Posterior cingulate gyrus (tissue), 11 donors: ENCODE measurements at places on chromosomes 13 and 19.

DNA sequence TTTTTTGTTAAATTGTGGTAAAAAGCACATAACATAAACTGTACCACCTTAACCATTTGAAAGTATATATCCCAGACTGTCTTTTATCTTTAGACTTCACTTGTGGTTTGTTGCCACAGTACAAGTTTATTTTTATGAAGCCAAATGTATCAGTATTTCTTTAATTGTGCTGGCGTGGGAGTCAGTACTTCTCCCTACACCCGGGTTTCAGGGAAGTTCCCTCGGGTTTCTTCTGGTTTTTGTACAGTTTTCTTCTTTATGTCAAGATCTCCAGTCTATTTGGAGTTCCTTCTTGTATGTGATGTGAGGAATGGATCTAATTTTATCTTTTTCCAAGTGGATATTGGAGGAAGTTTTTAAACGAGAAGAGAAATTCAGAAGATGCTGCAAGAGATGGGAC is 20.5 kb downstream of the CCDC8 start:
- no peak for DNase-seq

DNA sequence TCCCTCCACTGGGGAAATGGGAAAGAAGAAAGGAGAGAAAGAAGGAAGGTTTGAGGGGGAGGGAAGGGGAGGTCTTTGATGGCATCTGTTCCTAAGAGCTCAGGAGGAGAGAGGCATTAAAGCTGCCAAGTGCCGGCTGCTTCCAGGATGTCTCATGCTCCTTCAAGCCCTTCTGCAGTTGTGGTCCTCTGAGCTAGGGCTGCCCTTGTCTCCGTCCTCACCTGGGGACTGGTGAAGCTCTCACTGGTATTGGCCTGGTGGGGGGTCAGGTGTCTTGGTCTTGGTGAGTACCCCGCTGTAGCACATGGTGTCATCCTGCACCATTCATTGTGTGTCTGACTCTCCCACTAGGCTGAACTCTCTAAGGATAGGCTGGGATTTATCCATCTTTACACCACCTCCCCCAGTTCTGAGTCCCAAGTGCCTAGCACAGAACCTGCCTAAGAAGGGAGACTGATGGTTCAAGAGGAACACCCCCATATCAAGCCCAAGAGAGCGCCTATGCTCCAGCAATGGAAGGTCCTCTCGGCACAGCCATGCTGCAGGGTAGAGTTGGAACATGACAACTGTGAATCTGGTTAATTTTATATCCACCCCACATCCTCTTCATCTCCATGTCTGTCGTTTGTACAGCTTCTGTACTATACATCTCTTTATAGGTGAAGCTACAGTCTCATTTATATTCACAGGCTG is 83.7 kb downstream of the AKAP11 start:
- DNase-seq: no peak

GRCh38 chr19:35410487-35410886 is 37.6 kb upstream of the FFAR2 start:
- DNase-seq: no peak

DNA sequence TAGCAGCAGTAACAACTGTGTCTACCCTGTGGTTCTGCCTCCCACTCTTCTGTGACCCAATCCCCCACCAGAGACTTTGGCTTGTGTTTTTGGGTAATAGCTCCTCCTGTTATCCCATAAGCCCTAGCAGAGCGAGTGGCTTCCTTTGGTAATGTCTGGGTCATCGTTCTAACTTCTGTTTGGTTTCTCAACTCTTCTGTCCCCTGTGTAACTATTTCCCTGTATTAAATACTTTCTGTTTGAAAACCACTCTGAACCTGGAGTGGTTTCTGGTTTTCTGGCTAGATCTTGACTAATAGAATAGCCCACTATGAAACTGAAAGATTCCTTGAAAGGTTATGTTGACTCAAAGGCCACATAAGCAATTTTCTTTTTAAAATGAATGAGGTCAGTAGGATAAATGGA is 350.0 kb downstream of the DCT start:
- DNase-seq: no peak

DNA sequence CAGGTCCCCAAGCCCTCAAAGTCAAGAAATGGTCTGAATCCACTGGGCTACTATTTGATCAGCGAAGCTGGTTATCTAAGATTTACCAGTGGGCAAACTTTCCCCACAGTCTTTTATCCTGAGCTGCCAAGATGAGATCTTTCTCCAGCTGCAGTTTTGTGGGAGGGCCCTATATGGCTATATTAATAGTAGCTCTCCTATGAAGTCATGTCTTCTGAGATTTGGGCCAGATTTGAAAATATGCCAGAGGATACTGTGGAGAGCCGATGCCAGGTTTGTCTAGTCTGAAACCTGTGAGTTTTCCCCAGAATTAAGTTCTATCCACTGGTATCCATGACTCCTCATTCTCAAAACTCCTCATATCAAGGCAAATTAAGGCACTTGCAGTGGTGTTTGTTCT is 173.2 kb downstream of the FLT1 start:
- DNase-seq: no peak

- no peak for DNase-seq
Observed at GRCh38 chr13:45733361-45733760, 31.2 kb downstream of the CBY2 start.

GRCh38 chr13:110244071-110244830 is 62.7 kb downstream of the COL4A1 start:
- no peak for DNase-seq

DNA sequence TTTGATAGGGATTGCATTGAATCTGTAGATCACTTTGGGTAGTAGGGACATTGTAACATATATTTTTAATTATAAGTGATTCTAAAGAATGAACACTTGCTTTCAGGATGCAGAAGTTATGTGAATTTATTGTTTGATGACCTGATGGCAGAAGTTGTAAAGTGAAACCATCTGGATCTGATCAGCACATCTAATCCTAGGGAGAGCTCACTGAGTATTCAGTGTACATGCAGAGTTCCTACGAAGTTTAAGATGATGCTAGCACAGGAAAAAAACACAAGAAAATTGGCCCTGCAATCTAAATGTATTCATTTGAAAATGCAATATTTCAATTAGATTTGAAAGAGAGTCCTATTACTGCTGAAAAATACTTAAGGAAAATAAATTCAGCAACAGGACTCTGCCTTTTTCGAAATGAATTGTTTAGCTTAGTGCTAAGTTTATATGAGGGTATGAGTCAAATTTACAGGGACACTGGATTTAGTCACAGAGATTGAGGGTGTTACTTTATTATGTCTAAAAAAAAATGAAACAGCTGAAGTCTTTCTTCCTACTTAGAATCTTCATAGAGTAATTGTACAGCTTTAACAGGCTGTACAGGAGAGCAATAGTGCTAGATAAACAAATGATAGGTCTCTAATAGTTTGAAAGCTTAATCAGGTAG is 385.7 kb downstream of the DCT start:
- DNase-seq: no peak

DNA sequence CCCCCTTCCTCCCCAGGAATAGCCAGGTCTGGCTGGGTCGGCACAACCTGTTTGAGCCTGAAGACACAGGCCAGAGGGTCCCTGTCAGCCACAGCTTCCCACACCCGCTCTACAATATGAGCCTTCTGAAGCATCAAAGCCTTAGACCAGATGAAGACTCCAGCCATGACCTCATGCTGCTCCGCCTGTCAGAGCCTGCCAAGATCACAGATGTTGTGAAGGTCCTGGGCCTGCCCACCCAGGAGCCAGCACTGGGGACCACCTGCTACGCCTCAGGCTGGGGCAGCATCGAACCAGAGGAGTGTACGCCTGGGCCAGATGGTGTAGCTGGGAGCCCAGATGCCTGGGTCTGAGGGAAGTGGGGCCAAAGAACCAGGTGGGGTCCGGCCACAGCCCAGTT is 3.2 kb downstream of the KLK2 start:
- DNase-seq: no peak

DNA sequence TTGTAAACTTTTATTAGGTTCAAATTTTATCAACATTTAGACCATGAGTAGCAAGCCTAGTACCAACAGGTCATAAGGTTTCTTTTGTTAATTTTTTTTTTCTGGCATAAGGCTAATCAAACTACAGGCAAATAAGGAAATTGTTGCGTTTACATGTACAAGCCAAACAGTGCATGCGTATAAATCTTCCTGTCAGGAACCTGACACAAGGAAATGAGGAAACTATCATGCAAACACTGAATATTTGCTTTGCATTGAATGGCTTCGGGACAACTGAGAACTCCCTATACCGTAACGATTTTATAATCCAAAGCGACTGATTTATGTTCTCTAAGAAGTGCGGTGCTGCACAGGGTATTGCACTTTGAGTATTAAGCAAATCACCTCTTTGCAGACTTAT is 133.0 kb upstream of the TRPC4 start:
- DNase-seq: no peak
